Neural crest cell (in vitro differentiated cells): ENCODE measurements at places on chromosomes 4 and X. TPM values are rescaled to one million over a fixed set of nuclear protein-coding genes. Genes with fewer than 3 reads are reported as not detected.

DNA sequence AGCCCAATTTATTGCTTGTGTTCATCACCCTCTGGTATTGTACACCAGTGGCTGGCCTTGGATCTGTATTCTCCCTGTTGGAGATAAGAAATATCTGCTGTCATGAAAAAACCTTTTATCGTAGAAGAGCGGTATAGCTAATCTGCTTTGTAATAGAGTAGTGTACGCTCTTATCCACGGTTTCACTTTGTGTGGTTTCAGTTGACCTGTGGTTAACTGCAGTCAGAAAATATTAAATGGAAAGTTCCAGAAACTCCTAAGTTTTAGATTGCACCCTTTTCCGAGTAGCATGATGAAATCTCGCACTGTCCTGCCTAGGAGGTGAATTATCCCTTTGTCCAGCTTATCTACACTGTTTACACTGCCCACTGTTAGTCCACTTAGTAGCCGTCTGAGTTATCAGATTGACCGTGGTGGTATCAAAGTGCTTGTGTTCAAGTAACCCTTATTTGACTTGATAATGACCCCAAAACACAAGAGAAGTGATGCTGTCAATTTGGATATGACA is 42.4 kb downstream of the KDM6A start:
- H3K4me3 ChIP-seq = no peak overlapping the region
- peaks cover 3% of the 10 kb centered on the region for H3K4me1 ChIP-seq
- no peak for DNase-seq
- peaks cover 8% of the 10 kb centered on the region for H3K36me3 ChIP-seq
- H3K27me3 ChIP-seq = no peaks in the 10 kb centered on the region

DNA sequence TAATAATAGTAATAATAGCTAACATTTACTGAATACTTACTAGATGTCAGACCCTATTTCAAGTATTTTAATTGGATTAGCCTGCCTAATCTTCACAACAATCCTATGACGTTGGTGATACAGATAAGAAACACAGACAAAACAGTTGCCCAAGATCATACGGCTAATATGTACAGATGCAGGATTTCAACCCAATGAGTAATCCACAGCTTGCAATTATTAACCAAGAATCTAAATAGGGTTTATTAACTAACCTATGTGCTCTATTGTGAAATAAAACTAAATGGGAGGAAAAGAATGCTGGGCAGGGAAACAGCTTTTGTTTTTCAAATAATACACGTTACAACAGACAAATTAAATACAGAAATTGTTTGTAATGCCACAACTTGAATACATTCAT is 23.4 kb downstream of the FBXO8 start:
- H3K36me3 ChIP-seq = no peaks in the 10 kb centered on the region
- no peaks in the 10 kb centered on the region for H3K27me3 ChIP-seq
- H3K4me1 ChIP-seq = no peaks in the 10 kb centered on the region
- no peak overlapping the region for H3K4me3 ChIP-seq

TCEAL5 gene
- not detected in 2 replicates for total RNA-seq

SH3D19 gene
- total RNA-seq = 25.1 and 28.6 TPM in 2 replicates

CTAG2 gene
- total RNA-seq = not detected in 2 replicates
